ENCODE measurements at places on chromosomes 4 and X.

GRCh38 chr4:165512424-165512823 lies 133.6 kb downstream of the CPE start:
- DNase-seq = no peak

- no peak for DNase-seq
Observed at GRCh38 chr4:149781150-149781549, 34.5 kb downstream of the IQCM start.

- DNase-seq = no peak
Observed at GRCh38 chr4:23083391-23083790, 390.7 kb downstream of the GBA3 start.

GRCh38 chr4:71683309-71683708 lies 100.6 kb downstream of the GC start:
- no peak for DNase-seq

DNA sequence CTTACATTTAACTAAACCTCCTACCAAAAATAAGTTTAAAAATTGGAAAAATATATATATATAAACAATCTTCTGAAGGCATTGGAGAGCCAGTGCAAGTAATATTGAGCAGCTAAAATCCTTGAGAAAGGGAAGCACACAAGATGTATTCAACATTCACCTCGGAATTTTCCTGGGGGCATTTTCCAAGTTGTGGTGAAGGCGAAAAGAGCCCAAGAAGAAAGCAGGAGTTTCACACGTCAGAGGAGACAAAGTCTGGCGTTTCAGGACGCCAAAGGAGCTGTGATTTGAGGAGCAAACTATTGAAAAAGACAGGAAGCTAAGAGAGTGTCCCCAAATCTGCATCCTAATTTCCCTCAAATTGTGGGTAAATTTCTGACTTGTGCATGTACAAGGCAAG lies 9.1 kb upstream of the GASK1B start:
- no peak for DNase-seq

DNA sequence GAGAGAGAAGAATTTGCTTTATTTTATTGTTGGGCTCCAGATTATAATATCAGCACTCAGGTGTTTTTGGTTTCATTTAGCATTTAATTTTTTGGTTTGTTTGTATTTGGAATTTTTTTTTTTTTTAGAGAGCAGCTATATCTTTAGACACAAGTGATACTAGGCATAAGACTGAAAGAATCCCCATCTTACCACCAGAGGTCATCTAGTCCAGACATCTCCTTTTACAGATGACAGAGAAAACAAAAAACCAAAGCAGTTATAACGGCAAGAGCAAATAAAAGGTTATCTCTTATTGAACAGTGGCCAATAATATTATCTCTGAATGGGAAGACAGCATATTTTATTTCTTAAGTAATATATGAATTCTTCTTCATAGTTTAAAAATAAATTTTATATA lies 22.8 kb downstream of the USP38 start:
- DNase-seq = no peak

GRCh38 chr4:14110407-14110806 lies 482.9 kb upstream of the BOD1L1 start:
- DNase-seq = no peak

DNA sequence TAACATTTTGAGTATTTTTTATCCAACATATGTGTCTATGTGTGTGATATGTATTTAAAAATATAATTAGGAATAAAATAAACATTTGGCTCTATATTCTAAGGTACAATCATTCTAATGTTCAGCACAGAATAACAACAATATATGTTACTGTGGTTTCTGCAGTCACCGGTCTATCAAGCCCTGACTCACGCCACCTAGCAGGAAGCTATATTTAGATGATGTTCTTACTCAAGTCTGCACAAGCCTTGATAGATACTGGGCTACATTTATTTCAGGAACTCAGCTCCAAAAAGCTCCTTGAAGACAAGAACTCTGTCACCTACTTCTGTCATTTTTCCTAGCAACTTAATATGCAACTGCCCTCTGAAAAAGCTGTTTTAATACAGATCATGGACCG lies 152.0 kb upstream of the FTHL17 start:
- no peak for DNase-seq

DNA sequence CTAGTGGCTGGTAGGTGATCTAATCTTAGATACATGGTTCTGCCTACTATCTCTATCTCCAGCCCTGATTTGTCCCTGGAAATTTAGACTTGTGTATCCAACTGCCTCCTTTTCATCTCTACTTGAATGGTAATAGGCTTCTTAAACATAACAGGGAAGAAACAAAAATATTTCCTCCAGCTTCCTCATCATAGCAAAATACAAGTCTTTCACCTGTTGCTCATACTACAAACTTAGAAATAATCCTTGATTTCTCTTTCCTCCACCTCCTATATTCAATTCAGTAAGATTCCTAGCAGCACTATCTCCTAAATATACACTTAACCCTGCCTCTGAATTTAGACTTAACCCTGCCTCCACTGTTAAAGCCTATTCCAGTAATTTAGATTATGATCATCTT lies 373.3 kb upstream of the ACTRT1 start:
- DNase-seq = no peak

GRCh38 chr4:74104145-74104544 lies 5.2 kb upstream of the CXCL2 start:
- no peak for DNase-seq

GRCh38 chr4:15868826-15869413 lies 69.6 kb downstream of the FGFBP1 start:
- no peak for DNase-seq

GRCh38 chr4:101864660-101865059 lies 74.1 kb downstream of the BANK1 start:
- no peak for DNase-seq

DNA sequence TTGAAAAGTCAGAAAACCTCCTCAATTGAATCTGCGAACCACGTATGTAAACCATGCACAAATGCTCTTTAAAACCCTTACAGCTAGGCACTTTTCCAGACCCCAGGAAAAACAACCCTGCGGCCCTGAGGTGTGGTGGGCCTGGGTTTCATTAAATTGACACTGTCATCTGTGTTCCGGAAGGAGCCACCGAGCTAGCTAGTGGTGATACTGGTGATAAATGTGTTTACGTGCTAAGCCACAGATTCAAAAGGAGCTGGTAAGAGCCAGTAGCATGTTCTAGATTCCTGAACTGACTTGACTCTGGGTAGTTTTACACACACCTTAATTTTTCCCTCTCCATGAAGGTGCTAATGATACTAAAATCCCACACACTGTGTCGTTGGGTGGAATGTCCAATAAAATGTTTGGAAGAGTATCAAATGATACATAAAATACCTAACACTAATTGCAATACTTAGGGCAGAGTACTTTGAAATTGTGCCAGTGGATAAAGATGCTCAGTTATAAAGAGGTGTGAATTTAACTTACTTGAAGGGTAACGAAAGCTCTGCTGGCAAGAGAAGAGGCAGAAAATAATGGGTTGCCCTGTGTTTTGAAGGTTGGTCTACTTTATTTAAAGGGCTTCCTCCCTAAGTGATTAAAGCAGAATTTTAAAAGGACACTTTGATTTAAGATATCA lies 8.5 kb downstream of the SMS start:
- DNase-seq = no peak

GRCh38 chr4:101044766-101045165 lies 302.6 kb downstream of the PPP3CA start:
- DNase-seq = no peak

GRCh38 chrX:10021461-10022272 lies 54.5 kb downstream of the CLDN34 start:
- no peak for DNase-seq

DNA sequence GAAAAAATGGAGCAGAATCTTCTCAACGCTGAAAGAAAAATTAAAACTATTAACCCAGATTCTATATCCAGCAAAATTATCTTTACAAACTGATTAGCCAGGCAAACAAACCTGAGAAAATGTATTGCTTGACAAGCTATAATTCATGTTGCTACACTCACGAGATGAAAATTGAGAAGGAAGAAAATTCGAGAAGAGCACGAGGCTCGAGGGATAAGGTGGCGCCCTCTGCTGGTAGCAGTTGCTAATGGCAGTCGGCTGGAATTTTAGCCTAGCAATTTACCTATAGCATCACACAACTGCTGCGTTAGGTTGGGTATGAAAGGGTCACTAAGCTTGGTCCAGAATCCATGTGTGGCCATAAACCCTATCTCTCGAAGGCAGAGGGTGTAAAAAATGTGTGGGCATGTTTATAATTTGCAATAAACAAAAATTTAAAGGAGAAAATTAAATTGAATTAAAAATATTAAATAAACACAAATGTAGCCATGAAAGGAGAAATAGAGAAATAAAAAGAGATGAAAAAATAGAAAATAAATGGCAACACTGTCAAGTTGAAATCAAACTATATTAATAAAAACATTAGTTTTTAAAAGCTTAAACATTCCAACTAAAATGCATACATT lies 126.6 kb downstream of the PPP4R3C start:
- peak; percentile 10 for DNase-seq

- no peak for DNase-seq
Observed at GRCh38 chr4:75251547-75251946, 262.7 kb downstream of the RCHY1 start.

DNA sequence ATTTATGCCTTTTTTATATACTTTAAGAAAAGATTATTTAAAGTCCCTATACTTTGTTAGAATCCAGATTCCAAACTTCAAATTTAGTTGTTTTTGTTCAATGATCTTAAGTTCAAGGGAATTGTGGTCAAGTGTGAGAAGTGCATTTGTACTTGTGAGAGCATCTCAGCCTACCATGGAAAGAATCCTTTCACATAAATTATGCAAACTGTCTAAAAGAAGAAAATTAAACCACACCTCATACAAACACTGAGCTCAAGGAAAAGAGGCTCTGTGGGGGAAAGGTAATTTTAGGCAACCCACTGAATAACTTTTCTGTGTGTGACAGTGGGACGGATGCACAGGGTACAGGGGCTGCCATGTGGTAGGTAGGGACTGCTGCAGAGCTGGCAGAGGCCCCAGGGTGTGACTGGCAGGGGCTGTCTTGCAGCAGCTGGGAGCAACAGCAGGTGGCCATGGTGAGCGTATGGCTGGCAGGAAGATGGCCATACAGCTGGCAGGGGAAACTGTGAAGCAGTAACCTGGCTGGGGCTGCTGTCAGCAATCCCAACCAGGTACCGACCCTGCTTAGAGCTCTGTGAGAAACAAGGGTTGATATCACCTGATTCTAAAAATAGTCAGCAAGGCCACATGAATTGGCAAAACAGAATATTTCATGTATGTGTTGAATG lies 130.6 kb downstream of the UGT8 start:
- no peak for DNase-seq
